ENCODE measurements at places on chromosomes 1 and 21. TPM values are rescaled to one million over a fixed set of nuclear protein-coding genes. Genes with fewer than 3 reads are reported as not detected.

GRCh38 chr1:201178718-201179117 is 11.9 kb upstream of the IGFN1 start:
- DNase-seq = no peak

DNA sequence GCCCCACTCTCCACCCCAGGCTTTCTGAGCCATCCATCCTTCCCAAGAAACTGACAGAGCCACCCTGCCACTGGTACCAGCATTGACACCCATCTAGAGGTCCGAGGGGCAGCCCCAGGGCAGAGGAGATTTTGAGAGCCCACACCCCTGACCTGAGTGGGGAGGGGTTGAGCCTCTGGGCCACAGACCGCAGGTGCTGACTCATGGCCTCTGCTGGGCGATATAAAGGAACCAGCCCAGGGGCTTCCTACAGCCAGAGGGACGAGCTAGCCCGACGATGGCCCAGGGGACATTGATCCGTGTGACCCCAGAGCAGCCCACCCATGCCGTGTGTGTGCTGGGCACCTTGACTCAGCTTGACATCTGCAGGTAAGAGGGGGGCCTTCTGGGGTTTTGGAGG is at the start of gene PADI4:
Gene PADI4, plus strand, starts transcription at position 252 of the 400 bp plus-strand sequence. Its CDS starts 26 bp downstream, at position 278.
- DNase-seq = no peak

DNA sequence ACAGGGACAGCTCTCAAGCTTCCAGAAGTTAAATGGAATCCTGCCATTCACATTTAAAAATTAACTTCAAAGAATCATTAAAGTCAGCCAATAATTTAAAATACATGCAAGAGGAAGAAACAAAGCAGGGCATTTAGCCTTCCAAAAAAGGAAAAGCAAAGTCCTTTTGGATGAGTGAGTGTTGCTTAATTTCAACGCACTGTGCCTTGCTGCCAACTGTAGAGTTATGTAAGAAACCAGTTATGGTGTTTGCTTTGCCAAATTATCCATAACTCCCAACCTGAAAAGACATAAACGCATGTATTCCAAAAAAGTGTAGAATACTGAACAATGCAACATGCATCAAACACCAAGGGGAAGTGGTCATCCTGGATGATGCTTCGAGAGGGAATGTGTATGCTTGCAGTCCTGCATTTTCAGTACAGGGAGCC is 16.1 kb upstream of the KCNE1 start:
- DNase-seq = no peak

DNA sequence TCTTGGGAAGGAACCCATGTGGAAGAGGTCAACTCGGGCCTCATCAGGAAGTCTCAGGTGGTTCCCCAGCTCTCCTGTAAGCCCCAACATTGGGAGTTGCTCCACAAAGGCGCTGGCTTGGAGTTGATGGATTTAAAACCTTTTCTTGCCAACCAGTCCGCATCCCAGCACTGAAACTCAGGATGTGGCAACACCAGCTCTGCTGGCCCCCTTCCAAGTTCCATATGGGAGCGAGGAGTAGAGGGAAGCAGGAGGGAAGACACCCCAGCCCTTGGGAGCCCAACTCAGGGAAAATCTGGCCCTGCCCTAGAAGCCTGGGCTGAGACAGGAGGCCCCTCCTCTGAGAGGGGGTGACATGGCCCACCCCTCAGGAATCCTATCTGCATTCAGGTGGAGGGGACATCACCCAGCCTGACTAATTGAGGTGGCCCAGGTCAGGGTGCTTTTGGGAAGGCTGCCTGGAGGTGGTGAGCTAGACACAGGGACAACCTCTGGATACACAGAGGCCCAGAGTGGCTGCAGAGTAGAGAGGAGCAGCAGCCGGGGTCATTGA is 33.1 kb upstream of the DMBX1 start:
- no peak for DNase-seq

- DNase-seq = no peak
Measured at GRCh38 chr1:175192111-175192629, 406 bp downstream of the KIAA0040 start.

DNA sequence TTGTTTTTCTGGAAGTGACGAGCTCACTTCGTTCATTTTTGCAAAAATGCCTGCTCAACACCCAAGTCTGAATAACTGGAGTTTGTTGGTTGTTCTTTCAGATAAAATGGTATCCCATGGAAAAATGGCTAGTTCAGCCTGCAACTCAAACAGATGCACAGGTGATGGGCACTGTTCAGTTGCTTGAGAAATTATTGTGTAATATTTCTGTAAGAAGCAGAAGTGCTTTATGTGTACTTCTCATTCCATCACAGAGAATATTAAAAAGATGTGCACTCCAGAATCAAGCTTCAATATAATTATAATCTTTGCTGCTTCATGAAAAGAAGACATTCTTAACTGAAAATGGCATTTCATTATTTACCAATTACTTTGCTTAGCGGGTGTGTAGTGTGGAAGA is 9.1 kb downstream of the SYT2 start:
- no peak for DNase-seq

GRCh38 chr1:91755702-91756287 is 130.2 kb downstream of the TGFBR3 start:
- DNase-seq = no peak

DNA sequence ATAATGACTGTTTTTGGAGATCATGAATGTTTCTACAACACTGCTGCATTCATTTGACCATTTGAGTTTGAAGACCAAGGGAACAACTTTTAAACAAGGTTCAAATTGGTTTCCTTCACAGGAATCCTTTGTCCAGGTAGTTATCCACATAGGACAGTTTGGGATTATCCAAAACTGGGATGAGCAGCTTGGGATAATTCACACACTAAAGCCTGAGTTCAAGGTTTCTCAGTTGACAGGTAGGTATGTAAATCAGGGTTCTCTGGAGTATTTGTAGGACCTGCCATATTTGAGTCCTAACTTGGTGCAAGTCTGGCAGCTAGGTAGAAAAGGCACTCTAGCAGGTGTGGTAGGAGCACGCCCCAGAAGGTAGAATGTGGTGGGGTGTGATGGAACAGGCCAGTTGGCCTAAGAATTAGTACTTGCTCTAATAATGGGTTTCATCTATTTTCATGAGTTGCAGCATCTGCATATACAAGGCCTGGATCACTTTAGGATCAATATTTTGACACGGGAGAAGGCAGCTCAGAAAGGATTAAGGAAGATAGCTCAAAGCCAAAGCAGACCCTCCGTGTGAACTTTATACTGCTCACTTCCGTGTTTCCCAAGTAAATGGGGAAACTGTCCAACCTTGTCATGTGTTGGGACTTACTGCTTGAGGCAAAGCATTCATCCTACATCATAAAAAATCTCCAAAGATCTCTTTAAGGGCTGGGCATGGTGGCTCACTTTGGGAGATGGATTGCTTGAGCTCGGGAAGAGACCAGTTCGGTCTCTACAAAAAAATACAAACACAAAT is 14.1 kb upstream of the RAB42 start:
- no peak for DNase-seq

GRCh38 chr1:39317910-39318633 is 113.6 kb downstream of the MACF1 start:
- DNase-seq = no peak

- no peak for DNase-seq
Measured at GRCh38 chr1:4033129-4033676, 133.1 kb upstream of the C1orf174 start.

DNA sequence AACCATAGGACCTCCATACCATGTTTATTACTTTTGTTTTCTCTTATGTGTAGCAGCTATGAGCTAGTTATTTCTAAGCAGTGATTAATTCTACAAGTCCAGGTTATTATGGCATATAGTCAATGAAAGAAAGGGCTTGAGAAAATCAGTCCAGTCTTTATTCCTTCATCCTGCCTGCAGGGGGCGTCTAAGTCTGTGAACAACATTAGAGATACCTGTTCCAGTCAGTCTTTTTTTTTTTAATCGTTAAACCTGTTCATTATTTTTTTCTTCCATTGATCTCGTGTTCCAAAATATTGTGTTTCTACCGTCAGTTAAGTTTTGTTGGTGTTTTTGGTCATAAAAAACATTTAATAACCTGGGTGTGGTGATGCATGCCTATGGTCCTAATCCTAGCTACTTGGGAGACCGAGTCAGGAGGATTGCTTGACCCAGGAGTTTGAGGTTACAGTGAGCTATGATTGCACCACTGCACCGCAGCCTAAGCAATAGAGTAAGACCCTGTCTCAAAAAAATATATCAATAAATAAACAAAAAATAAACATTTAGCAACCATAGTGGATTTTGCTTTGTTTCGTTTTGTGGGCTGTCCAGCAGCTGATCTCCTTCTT is 29.4 kb upstream of the CD2 start:
- DNase-seq = no peak

- no peak for DNase-seq
Measured at GRCh38 chr1:9655836-9656235, 4.3 kb downstream of the PIK3CD start.

- DNase-seq = no peak
Measured at GRCh38 chr1:101526813-101527212, 290.0 kb downstream of the S1PR1 start.

DNA sequence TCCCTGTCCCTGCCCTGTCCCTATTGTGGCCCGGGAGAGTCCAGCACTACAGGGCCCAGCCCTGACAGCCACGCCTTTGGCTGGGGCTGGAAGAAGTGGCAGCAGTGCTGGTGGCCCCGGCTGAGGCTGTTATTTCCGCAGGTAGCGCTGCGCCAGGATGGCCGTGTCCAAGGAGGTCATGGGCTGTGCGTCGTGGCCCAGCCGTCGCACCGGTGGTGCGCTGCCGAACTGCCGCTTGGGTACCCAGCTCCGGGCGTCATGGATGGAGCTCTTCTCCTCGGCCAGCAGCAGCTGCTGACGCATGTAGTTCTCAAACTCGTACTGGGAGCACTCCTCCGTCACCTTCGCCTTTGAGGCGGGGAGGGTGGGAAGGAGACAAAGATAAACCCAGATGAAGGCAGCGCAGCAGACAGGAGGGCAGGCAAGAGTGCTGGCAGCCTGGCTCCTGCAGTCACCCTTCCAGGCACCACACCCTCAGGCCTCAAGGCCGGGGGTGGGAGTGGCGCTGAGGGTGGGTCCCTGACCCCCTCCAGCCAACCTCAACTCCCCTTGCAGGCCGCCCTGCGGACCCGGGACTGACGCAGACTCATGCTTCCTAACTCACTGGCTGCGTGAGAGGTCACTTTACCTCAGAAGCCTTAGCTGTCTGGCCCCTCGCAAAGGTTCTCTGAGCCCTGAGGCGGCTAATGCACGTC is 18.3 kb upstream of the EVA1B start:
- no peak for DNase-seq

DNA sequence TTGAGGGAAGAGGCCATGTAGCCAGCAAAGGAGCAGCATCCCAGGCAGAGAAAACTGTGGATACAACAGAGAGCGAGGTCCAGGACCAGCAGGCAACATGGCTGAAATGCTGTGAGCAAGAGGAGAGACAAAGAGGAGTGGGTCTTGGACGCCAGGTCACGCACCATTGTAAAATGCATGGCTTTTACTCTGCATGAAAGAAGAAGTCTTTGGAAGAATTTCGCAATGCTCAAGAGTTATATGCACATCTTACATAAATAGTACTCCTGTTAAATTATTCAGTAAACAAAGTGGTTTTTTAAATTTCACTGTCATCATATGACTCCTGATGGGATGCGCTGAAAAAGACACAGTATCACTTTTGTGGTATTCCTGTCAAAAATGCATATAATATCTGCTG is 3.5 kb downstream of the CD244 start:
- DNase-seq = no peak

GRCh38 chr1:213622365-213623063 is 365.3 kb upstream of the PROX1 start:
- DNase-seq = no peak

DNA sequence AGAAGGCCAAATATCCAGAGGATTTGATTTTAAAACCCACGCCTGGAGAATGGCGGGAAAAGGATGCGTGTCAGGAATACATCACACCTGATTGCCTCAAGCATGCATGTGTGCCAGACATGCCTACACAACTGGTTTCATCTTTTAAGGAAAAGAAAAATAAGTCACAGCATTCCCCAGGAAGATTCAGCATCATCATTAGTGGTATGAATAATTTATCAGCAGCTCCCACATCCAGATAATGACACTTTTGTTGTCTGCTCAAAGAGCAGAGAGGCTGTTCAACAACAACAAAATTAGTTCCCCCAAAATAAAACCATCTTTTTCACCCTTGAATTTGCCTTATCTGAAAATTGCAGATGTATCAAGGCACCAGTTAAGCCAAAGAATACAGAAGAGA is 328.6 kb upstream of the C1orf87 start:
- DNase-seq = no peak

- DNase-seq = no peak
Measured at GRCh38 chr1:198128533-198128932, 28.3 kb upstream of the NEK7 start.

- no peak for DNase-seq
Measured at GRCh38 chr1:21326861-21327344, 36.6 kb upstream of the ECE1 start.

- no peak for DNase-seq
Measured at GRCh38 chr1:181416268-181416860, 67.0 kb upstream of the CACNA1E start.

- no peak for DNase-seq
Measured at GRCh38 chr1:195195423-195196057, 1412.7 kb downstream of the KCNT2 start.

- no peak for DNase-seq
Measured at GRCh38 chr1:200027264-200027823, at the start of gene NR5A2. NR5A2 (plus strand) TSS chr1:200027710; CDS start chr1:200027848, 138 bp downstream.

- no peak for DNase-seq
Measured at GRCh38 chr1:225655509-225656258, 2.8 kb upstream of the ENAH start.

- DNase-seq = no peak
Measured at GRCh38 chr1:87398641-87399040, 70.0 kb downstream of the LMO4 start.

- no peak for DNase-seq
Measured at GRCh38 chr1:59332983-59333382, 36.1 kb downstream of the FGGY start.

- no peak for DNase-seq
Measured at GRCh38 chr1:159825564-159825963, 1.1 kb upstream of the SLAMF8 start.

DNA sequence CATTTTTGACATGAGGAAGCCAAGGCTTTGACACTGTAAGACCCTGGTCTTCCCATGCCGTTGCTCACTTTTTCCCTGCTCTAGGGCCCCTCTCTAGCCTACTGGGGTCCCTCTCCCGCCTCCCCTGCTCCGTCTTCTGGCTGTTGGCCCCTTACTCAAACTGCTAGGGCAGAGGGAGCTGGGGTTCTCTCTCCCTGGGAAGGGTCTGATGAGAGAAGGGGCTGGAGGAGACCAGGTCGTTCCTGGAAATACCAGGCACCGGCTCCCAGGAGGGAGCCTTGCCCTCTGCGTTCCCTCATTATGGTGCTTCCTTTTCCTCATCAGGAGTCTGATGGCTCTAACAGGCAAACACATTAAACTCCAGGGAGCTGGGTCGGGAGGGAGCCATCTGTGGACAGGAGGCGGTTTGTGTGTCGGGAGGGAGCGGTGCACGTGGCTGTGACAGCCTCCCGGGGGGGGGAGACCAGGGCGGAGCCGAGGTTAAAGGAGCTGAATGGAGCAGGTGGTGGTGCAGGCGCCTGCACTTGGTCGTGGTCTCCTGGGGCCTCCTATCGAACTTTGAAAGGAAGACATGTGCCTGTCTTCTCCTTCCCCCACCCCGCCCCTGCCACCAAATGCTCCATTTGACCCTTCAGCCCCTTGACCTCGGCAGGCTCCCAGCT is 35.4 kb upstream of the LHX4 start:
- no peak for DNase-seq

- no peak for DNase-seq
Measured at GRCh38 chr1:218336328-218336727, 8.8 kb upstream of the TGFB2 start.

The CHI3L1 gene
- polyA plus RNA-seq = 14.1 TPM

The AK5 gene
- 3.7 TPM for polyA plus RNA-seq

The SFN gene
- polyA plus RNA-seq = 1.1 TPM

The LRIG2 gene
- polyA plus RNA-seq = 24.2 TPM

The LTN1 gene
- 40.1 TPM for polyA plus RNA-seq

The LCE2A gene
- polyA plus RNA-seq = not detected

The EDARADD gene
- 7.3 TPM for polyA plus RNA-seq

The SLC44A3 gene
- polyA plus RNA-seq = 60.1 TPM

The HCRTR1 gene
- polyA plus RNA-seq = 0.25 TPM
